ENCODE measurements at places on chromosomes 4 and X.

DNA sequence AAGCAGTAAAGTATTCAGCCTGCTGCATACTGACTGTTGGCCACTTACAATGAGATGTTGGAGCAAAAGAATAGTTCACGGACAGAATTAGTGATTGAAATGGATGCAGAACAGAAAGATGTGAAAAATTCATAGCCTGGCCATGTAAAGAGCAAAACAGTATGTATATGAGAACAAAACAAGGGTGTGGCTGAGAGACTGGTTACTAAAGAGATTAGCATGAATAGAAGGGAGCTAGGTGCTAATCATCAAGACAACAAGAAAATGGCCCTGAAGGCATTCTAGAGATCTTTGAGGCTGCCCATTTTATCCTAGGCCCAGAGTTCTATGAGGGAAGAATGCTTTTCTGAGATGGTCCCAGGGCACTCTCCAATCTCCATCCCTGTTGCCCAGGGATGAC, 208.5 kb downstream of the ARHGEF9 start:
- DNase-seq, result no peak

GRCh38 chr4:88705805-88706492, 8.3 kb upstream of the NAP1L5 start:
- DNase-seq, result no peak

GRCh38 chr4:75698963-75699228, 25.5 kb upstream of the USO1 start:
- DNase-seq, result no peak

DNA sequence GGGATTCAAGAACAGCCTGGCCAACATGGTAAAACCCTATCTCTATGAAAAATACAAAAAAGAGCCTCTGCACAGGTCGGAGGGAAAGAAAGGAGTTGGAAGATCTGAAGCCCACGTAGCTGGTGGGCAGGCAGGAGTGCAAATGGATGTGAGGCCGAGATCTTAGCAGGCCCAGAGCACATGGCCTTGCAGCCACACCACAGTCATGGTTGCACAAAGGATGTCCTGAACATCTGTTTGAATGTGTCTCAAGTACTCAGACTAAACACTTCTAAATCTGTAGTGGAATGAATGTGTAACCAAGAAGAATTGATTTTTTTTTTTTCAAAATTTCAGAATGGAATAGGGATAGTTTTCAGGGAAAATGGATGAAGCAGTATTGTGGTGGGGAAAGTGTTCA, 10.8 kb downstream of the CA5B start:
- DNase-seq, result no peak

DNA sequence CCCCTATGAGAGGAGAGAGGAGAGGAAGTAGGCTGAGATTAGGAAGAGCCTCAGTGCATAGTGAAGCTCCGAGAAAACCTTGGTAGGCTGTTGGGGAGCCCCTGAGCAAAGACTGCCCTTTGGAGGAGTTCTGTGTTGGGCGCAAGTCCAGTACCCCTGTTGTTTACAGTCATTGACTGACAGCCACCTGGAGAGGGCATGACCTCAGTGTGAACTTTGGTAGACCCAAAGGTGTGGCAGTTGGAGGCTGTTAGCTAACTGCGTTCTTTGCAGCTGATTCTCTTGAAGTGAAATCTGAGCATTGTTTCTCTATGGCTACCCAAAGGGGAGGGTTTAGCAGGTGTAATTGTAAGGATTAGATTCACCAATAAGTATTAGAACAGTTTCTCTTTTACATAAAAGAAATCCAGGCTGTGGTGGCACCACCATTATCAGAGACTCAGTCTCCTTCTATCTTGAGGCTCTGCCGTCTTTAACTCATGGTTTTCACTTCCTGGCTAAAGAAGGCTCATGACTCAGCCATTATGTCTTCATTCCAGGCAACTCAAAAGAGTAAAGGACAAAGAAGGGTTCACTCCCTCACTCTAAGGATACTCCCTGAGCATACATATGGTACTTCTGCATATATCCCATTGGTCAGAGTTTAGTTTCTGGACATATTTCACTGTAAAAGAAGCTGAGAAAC, 33.4 kb downstream of the ANXA3 start:
- DNase-seq, result no peak

DNA sequence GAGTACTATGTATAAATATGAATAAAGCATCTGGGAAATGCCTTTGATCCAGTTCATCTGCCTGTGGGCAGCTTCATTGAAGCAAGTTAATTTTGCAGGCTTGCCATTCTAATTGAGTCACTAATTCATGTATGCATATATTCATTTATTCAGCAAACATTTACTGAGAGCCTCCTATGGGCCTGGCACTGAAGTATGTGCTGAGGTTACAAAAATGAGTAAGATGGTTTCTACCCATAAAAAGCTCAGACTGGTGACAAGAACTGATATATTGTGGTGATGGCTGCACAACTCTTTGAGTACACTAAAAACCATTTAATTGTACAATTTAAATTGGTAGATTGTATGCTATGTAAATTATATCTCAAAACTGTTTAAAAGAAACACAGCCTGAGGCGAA, 1.1 kb upstream of the MRPL1 start:
- no peak for DNase-seq

- no peak for DNase-seq
These were observed 38.1 kb upstream of the RASGEF1B start for GRCh38 chr4:81509822-81510221.

GRCh38 chrX:69100478-69100877, 64.8 kb downstream of the PJA1 start:
- no peak for DNase-seq

- DNase-seq, result no peak
These were observed 13.5 kb downstream of the TEX13B start for GRCh38 chrX:107968623-107969022.
